ENCODE measurements at places on chromosomes 4 and X. TPM values are rescaled to one million over a fixed set of nuclear protein-coding genes. Genes with fewer than 3 reads are reported as not detected.
A peak's percentile ranks its signal among the peaks of the same experiment; 100 is the strongest.

- no peak for DNase-seq
These were observed 330.5 kb upstream of the SPANXN1 start for GRCh38 chrX:144916785-144917184.

DNA sequence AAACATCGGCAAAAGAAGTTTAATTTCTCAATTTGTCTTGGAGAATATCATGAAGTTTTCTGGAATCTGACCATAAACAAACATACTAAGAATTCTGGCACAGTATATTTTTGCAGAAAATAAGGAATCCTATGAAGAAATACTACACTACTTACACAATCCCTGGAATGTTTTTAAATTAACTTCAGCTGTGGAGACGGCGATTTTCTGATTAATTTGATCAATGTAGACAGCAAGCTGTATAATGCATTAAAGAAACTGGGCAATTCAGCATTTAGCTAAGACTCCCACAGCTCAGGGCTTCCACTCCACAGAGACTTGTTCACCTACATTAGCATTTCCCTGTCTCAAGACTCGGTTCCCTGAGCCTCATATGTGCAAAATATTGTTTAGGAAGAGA, 12.2 kb downstream of the EGFL6 start:
- no peak for DNase-seq

DNA sequence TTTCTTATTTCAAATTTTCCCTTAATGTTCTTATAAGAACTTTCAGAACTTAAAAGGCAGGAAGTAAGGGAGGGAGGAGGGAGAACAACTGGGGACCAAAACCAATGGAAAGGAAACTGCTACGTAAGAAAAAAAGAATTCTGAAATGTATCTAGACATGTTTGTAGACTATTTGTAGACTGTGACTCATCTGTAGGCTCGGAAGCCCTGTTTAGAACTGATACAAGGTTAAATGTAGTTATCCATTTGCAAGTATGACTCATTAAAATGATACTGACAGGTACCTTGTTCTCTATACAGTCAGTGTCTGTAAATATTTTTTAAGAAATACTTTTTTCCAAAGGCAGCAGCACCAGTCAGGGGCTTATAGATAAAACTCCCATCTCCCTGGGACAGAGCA, 202.0 kb downstream of the DHX15 start:
- DNase-seq = no peak

DNA sequence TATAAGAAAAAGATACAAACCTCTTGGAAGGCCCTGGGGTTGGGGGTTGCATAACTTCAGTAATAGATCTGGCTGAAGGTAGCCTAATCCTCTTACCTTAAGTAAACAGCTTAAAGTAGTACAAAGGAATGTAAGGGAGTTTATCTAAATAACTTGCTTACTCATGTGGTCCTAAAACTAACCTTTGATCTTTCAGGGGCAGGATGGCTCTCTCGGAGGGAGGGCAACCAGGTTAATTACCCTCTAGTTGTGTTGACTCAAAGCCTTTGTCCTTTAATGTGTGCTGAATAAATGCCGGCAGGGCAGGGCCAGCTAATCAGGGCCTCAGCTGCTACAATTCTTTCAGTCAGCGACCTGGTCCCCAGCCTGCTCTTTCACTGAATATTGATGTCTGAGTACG, 822.0 kb upstream of the SLIT2 start:
- no peak for DNase-seq

DNA sequence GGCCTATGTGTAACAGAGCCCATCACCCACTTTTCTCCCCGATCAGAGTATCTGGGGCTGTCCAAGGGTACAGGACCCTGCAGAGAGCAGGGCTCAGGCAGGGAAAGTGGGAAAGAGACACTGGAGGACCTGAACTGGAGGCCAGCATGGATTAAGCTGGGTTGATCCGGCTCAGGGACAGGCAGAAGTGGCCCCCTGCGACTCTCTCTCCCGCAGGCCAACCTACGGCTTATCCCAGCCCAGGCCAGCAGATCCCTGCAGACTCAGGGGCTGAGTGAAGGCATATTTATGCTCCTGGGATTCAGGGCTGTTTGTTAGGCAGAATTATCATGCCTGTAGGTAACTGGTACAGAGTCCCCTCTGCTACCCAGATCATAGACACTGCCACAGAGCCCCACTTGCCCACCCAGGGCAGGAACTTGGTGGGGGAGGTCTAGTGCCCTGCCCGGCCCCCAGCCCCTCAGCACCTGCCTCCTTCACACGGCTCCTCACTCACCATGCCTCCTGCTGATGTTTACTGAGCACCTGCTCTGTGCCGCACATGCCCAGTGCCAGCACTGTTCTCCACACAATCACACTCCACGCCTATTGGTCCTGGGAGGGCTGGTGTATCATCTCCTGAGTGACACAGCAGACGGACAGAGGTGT, 87.3 kb downstream of the ADRA2C start:
- no peak for DNase-seq

- DNase-seq = no peak
These were observed 333.3 kb downstream of the PDGFC start for GRCh38 chr4:156638334-156638733.

GRCh38 chrX:56618323-56618722, 54.9 kb downstream of the UBQLN2 start:
- DNase-seq = no peak

DNA sequence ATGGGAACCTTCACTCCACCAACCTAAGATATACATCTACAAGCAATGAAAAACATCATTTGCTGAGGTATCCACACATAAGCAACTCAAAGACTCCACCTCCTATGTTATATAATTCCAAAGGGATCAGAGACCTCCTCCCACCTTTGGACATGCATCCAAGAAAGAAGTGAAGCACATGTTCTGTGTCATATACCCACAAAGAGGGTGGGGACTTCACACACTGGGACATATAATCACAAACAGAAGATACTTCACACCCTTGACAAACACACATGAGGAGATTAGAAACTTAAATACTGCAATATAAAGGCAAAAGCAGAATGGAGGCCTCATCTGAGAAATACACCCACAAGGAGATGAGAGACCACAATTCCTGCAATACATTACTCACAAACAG, 25.4 kb downstream of the SUV39H1 start:
- DNase-seq = no peak

- no peak for DNase-seq
These were observed 326.6 kb upstream of the F9 start for GRCh38 chrX:139203651-139204570.

DNA sequence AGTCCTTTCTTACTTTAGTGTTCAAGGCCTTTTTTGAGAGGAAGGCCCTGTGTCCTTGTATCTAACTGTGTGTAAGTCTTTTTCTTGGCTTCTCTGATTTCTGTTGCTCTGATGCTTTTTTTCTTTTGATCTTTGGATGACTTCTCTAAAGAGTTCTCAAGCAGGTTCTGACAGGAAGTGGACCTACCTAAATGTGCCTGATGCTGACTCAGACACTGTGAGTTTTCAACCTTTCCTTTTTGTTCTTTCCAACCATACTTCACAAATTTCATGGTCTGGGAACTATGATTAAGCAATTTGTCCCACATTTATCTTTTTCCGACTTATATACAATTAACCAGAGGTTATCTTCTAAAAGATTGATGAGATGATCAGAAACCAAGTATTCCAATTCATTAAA, 96.5 kb downstream of the SYTL5 start:
- DNase-seq = no peak

GRCh38 chr4:108391701-108392455, 223.1 kb upstream of the LEF1 start:
- DNase-seq = no peak

DNA sequence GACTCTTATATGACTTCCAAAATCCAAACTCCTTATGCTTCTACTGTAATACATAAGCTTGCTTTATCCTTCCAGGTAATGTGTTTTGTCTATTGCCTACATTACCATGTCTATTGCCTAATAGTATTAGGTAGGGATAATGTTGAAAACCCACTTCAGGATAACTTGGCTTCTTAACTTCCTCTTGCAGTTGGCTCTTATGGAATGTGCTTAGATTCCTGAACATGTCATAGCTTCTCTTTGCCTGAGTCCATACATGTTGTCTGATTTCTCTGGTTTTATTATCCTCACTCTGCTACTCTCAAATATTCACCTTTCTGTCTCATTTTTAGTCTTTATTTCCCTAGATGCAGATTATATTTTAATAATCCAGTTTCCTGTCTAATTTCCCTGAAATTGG, 599.9 kb downstream of the IL15 start:
- no peak for DNase-seq

DNA sequence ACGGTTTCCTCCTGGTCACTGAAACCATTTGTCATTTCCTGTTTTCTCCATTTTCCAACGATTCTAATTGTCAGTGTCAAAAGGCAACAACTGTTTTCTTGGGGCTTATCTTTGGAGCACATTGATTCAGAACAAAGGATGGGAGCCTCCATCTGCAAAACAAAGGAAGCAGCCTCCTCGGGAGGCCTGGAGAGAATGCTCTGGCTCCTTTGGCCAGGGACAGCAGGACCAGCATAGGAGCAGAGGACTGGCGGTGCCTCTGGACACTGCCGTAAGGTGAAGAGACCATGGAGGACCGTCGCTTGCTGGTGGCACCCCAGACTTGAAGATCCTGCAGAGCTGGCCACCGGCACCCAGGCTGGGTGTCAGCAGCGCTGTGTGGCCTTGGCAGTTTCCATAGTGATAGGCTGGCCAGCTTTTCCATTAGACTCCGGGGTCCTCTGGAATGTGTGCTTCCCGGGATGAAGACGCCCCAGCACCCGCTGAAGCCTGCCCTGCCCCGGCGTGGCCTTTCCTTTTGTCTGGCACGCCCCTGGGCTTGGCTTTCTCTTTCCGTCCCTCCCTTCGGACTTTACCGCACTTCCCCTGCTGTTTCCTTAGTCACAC, 61.1 kb upstream of the MTM1 start:
- DNase-seq = no peak

- DNase-seq = no peak
These were observed 188.1 kb downstream of the ASMT start for GRCh38 chrX:1802912-1803311.

DNA sequence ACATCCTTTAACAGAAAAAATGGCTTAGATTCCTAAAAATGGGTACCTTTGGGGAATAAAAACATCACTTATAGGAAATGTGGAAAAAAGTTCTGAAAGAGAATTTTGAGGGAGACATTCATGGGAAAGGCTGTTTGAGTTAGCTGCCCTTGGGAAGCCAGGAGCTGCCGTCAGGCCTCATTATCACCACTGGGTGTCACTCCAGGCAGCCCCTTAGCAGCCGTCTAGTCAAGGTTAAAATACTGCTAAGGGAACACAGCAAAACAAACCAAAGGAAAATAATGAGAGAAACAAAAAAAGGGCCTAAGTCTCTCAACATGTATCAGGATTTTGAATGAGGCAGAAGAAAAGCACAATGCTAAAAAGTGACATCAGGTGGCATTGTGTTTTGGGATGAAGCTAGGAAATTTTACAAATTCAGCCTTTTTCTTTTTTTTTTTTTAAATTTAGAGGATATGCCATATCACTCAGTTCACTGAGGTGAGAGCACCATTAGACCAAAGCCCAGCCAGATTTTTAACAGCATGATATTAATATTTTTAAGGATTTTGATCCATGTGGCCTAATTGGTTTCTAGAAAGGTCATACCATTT, 235.3 kb downstream of the GPAT3 start:
- DNase-seq = no peak

DNA sequence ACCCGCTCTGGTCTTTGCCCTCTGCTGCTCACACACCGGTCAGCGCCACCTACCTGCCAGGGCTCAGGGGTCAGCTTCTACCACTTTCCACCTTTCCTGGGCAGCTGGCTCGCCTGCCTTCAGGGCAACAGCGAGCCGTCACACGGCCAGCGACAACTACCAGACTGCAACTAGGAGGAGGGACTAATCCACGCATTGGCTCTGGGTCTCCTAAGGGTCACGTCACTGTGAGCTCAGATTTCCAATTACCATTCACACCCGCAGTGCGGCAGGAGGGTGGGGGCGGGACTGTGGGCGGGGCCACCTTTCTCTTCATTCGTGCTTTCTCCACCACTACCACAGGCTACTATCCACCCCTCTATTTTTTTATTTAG, at the start of gene BEX5:
Gene BEX5 (minus strand): TSS at position 172 of the 374 bp plus-strand sequence. CDS start 1,712 bp downstream, outside the sequence.
- DNase-seq = peak; percentile 78

DNA sequence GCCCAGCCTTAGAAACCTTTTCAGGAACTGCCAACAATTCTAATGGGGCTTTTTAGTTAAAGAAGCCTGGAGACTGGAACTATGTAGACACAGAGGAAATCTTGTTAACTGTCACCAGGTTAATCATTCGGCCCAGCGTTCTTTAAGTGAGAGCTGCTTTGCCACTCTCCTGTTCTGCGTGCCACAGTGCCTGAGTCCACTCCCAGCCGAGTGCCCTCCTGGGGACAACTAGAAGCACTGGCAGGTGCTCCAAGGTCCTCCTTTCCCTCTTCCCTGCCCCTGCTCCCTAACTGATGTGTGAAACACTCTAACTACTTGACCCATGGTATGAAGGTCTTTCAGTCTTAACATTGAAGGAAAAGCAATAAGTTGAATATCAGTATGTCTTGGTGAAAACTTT, 151.2 kb upstream of the TLL1 start:
- DNase-seq = no peak

DNA sequence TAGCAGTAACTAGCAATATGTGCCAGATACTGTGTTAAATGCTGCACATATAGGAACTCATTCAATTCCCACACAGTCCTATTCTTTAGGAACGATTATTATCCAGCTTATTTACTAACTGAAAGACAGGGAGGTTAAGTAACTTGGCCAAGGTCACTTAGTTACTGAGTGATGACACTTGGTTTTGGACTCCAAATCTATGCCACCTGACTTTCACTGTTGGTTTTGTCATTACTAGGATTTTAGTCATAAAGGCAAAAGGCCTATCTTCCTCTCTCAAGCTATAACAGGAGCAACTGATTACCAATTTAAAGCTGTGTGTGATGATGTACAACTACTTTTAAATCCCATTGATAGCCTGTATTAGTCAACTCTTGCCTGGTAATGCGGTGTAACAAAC, 138.9 kb upstream of the STX18 start:
- no peak for DNase-seq

DNA sequence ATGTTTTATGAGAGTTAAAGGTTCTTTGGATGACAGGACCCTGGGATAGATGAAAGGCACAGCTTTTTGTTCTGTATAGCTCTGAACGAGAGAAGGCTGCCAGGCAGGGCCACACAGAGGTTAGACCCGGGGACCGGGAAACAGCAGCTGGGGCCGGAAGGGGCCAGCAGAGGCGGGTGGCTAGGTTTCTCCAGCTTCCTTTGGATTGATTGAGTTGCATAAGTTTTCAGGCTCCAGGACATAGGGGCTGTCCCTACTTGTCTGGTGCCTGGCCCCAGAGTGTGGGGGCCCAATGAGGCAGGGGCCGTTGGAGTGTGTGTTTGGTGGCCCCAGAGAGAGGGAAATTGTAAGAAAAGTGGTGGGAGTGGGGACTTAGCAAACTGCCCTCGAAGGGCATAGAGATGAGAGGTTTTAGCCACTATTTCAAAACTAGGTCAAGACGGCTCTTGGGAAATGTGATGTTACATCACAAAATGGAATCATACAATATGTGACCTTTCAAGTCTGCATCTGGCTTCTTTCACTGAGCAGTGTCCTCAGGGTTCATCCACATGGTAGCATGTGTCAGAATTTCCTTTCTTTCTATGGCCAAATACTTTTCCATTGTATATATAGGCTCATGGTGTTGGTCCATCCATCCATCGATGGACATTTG, 3.7 kb downstream of the ZFP92 start:
- DNase-seq = no peak

The BMPR1B gene
- not detected for total RNA-seq

The ARSD gene
- 1.8 TPM for total RNA-seq

The IGSF1 gene
- not detected for total RNA-seq

The RTL5 gene
- total RNA-seq = 0.21 TPM

The GPM6B gene
- total RNA-seq = not detected

The AFF2 gene
- total RNA-seq = 0.70 TPM

The TGIF2LX gene
- total RNA-seq = not detected

The SATL1 gene
- not detected for total RNA-seq

The PAK3 gene
- 0.30 TPM for total RNA-seq

The GPRASP1 gene
- 0.96 TPM for total RNA-seq
